ENCODE measurements at places on chromosomes 2 and 18.

DNA sequence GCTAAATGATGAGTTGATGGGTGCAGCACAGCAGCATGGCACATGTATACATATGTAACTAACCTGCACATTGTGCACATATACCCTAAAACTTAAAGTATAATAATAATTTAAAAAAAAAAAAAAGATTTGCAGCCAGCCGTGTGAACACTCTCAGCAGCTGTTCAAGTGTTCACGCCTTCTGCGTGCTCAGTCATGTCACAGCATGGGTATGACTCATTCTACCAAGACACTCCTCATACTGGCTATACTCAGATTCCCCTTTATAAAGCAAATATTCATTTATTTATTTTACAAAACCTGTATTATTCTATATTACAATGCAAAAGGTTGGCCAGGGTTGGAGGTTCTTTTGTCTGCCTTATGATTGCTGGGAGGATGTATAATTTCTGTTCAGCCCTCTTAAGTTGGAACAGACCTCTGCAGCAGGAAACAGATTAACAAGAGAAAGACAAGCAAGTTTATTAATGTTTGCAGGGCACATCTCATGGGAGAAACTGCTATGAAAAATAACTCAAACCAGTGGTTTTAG is 1230.6 kb upstream of the CHAC2 start:
- no peak overlapping the region for H3K27ac ChIP-seq
- no peak overlapping the region for H3K4me3 ChIP-seq
- no peaks in the 10 kb centered on the region for H3K36me3 ChIP-seq
- H3K4me1 ChIP-seq = no peaks in the 10 kb centered on the region

DNA sequence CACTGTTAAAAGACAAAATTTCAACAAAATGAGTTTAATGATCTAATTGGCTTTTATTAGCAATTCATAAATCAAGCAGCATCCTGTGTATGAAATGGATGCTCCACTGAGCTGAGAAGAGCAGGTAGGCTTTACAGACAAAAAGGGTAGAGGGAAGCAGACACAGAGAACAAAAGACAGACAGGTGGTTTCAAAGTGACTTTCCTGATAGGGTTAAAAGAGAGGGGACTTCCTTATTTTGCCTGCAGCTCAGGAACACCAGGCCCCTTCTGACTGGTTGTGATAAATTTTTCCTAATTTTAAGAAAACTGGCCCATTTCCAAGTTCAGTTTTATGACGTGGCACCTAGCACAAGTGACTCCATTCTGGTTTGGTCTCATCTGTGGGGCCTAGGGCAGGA is 11.9 kb downstream of the TEX51 start:
- no peak overlapping the region for H3K4me3 ChIP-seq
- DNase-seq = no peak
- H3K27ac ChIP-seq = no peak overlapping the region
- H3K36me3 ChIP-seq = no peaks in the 10 kb centered on the region

GRCh38 chr18:65363911-65364632 is 386.7 kb upstream of the CDH7 start:
- no peak overlapping the region for H3K4me3 ChIP-seq
- H3K36me3 ChIP-seq = no peaks in the 10 kb centered on the region
- no peak for DNase-seq
- no peaks in the 10 kb centered on the region for H3K27me3 ChIP-seq

- H3K36me3 ChIP-seq = no peaks in the 10 kb centered on the region
- H3K4me1 ChIP-seq = no peaks in the 10 kb centered on the region
- no peak overlapping the region for H3K4me3 ChIP-seq
- no peak overlapping the region for H3K27ac ChIP-seq
- DNase-seq = no peak
Observed at GRCh38 chr2:25602333-25602723, 71.0 kb downstream of the DTNB start.

DNA sequence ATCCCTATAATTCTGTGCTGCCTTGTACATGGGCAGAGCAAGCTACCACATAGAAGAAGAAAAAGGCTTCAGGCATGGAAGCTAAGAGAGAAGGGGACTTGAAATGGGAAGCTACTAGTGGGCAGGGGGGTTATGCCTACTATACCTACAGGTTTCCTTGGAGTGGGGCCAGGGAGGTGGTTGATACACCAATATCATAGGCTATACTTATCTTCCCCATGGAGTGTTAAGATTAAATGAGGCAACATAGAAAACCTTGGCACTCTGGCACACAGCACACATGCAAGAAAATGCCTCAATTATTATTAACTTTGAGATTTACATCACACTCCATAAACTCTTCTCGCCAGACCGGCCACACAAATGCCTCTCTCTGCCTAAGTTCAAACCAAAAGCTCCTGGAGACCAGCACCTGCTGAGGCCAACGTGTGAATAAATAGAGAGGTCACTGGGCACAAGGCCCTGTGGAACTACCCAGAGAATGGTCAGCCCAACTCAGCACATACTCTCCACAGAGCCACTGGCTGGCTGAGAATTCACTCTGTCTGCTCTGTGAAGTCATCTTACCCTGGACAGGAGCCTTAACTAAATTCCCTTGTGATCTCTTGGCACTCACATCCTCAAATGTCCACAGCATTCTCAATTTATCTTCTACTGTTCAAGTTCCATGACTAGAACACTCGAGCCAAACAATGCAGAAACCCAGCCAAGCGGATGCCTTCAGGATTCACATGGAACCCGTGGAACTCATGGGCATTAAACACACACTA is 498.7 kb downstream of the BCL11A start:
- no peak overlapping the region for H3K27ac ChIP-seq
- H3K4me1 ChIP-seq = no peaks in the 10 kb centered on the region
- no peak overlapping the region for H3K4me3 ChIP-seq
- no peaks in the 10 kb centered on the region for H3K27me3 ChIP-seq
- no peaks in the 10 kb centered on the region for H3K36me3 ChIP-seq
- DNase-seq = no peak

GRCh38 chr18:26017929-26018328 is 72.5 kb downstream of the SS18 start:
- no peaks in the 10 kb centered on the region for H3K27me3 ChIP-seq
- no peak for DNase-seq
- H3K4me3 ChIP-seq = no peak overlapping the region
- H3K27ac ChIP-seq = no peak overlapping the region

- no peaks in the 10 kb centered on the region for H3K27me3 ChIP-seq
- H3K36me3 ChIP-seq = no peaks in the 10 kb centered on the region
- no peaks in the 10 kb centered on the region for H3K4me1 ChIP-seq
- no peak overlapping the region for H3K4me3 ChIP-seq
Observed at GRCh38 chr18:43819397-43819796, 542.1 kb upstream of the SYT4 start.

- no peaks in the 10 kb centered on the region for H3K36me3 ChIP-seq
- DNase-seq = no peak
- no peak overlapping the region for H3K4me3 ChIP-seq
- H3K4me1 ChIP-seq = no peaks in the 10 kb centered on the region
Observed at GRCh38 chr2:36389091-36389564, 33.5 kb downstream of the CRIM1 start.

DNA sequence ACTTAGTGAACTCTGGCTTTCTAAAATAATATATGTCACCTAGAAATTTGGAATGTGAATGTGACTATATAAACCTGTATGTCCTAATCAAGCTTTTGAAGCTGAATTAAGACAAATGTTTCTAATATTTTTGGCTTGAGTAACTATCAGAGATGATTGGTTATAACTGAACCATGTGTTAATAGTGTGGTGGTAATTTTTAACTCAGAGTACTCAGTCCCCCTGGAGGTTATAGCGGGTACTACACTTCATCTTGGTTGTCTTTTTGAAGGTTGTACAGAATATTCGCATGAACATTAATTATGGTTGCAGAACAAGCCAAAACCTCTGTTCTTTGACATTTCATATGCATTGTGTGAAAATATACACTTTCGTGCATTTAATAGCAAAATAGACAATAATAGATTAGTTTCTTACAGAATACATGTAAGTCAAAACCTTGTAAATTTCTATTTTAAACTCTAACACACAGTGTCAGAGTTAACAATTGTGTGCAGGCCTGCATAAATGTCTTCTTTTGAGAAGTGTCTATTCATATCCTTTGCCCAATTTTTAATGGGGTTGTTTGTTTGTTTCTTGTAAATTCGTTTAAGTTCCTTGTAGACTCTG is 86.0 kb downstream of the OSBPL6 start:
- no peaks in the 10 kb centered on the region for H3K4me1 ChIP-seq
- H3K27ac ChIP-seq = no peak overlapping the region
- no peak for DNase-seq
- H3K36me3 ChIP-seq = no peaks in the 10 kb centered on the region
- no peaks in the 10 kb centered on the region for H3K27me3 ChIP-seq

DNA sequence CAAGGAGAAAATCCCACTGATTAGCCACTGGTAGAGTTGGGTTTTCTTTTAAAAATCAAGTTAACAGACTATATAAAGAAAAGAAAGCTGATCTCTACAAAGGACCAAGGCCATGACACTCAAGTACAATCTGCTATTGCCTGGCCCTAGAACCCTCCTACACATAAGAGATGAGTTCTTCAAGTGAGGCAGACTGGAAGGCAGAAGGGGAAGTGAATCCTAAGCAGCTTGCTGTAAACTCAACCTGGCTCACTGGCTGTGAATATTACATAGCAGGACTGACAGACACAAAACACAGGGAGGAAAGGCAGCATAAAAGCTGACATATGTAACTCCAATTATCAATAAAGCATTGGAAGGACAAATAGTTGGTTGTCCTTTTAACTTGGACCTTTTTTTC is 65.4 kb downstream of the TRIP12 start:
- no peak overlapping the region for H3K4me3 ChIP-seq
- H3K27ac ChIP-seq = no peak overlapping the region
- no peaks in the 10 kb centered on the region for H3K4me1 ChIP-seq
- DNase-seq = no peak

GRCh38 chr2:56239437-56239836 is 55.6 kb downstream of the CCDC85A start:
- H3K27ac ChIP-seq = no peak overlapping the region
- H3K27me3 ChIP-seq = no peaks in the 10 kb centered on the region
- no peaks in the 10 kb centered on the region for H3K36me3 ChIP-seq
- no peak for DNase-seq

DNA sequence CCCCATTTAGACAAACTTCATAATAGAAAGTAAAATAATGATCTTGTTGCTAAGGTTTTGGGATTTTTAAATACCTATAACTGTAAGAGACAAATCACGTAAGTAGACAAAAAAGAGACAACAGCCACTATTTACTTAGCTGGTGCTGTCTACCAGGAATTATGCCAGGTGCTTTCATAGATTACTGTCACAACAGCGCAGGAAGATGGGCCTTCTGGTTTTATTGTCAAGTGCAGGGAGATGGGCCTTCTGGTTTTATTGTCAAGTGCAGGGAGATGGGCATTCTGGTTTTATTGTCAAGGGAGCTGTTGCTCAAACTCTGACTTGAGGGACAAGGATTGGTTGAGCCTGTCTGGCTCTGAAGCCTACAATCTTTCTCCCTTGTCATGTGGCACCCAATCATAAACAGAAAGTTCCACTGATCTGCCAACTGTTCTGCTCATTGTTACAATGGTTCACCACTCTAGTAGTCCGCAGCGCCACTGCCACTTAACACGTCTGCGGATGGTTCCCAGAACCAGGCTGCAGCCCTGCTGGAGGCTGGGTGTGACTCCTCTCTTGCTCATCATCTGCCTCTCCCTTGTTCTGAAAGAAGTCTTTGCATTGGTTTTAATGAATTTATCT is 95.0 kb downstream of the RNF144A start:
- H3K4me1 ChIP-seq = peaks cover 8% of the 10 kb centered on the region
- no peak for DNase-seq
- H3K36me3 ChIP-seq = no peaks in the 10 kb centered on the region
- no peaks in the 10 kb centered on the region for H3K27me3 ChIP-seq

DNA sequence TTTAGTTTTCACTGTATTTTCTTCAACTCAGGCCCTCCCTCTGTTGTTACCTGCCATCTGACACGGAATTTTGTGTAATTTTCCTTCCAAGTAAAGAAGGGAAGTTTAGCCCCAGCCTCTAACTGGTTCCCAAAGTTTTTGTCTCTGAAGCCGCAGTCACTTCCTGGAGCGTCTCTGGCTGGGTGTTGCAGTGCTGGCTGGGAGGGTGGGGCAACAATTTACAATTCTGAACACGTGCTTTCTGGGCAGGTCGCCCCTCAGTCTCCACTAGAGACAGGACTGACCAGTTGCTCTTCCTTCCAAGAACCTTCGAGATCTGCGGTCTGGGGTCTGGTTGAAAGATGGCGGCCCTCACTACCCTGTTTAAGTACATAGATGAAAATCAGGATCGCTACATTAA is 3.5 kb downstream of the CNDP2 start:
- H3K36me3 ChIP-seq = peaks cover 28% of the 10 kb centered on the region
- DNase-seq = no peak
- H3K4me3 ChIP-seq = peak overlapping the region; percentile 61
- peak overlapping the region; percentile 86 for H3K27ac ChIP-seq
- peaks cover 31% of the 10 kb centered on the region for H3K4me1 ChIP-seq

DNA sequence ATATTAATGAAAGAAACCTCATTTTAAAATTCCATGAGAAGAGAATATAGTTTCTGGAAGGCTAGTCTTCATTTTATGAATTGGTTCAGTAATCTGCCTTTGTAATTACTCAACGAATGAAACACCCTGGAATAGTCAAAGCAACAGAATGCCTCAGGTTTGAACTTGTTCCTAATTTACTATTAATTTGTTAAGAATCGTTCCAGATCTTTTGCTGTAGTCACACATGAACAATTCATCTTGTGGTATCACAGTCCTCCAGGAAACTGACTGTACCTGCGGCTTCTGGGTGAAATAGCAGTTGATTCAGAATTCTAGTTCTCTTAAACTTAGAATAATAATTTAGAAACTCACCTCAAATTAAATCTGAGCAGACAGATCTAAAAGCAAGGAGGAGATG is 282.7 kb upstream of the MAP2 start:
- DNase-seq = no peak
- no peaks in the 10 kb centered on the region for H3K27me3 ChIP-seq
- H3K27ac ChIP-seq = no peak overlapping the region
- no peaks in the 10 kb centered on the region for H3K36me3 ChIP-seq

GRCh38 chr2:27351802-27352598 is 4.6 kb downstream of the GTF3C2 start:
- H3K27ac ChIP-seq = no peak overlapping the region
- peaks cover 15% of the 10 kb centered on the region for H3K4me1 ChIP-seq
- peaks cover 6% of the 10 kb centered on the region for H3K36me3 ChIP-seq
- H3K4me3 ChIP-seq = no peak overlapping the region
- no peaks in the 10 kb centered on the region for H3K27me3 ChIP-seq

GRCh38 chr2:200471324-200471848 is 38.5 kb downstream of the KCTD18 start:
- no peaks in the 10 kb centered on the region for H3K27me3 ChIP-seq
- peaks cover 18% of the 10 kb centered on the region for H3K4me1 ChIP-seq
- peak; percentile 16 for DNase-seq
- no peak overlapping the region for H3K27ac ChIP-seq

DNA sequence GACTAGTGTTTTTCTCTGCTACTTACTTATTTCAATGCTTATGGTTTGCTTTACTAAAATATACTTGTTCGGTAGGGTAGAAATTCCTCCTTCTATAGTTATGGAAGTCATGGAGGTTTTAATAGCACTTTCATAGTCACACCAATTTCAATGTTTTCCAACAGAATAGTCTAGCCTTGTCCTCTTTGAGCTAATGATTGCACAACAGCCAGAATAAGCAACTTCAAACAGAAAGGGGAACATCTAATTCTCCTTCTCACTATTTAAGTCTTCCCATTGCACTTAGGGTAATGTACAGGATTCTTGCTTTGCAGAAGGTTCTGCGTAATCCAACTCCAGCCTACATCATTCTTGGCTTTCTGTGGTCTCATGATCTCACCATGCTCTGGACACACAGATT is 287.7 kb upstream of the GCFC2 start:
- no peak overlapping the region for H3K4me3 ChIP-seq
- H3K27me3 ChIP-seq = no peaks in the 10 kb centered on the region
- no peak overlapping the region for H3K27ac ChIP-seq
- no peaks in the 10 kb centered on the region for H3K36me3 ChIP-seq
- no peak for DNase-seq

Measured in effector memory CD4-positive, alpha-beta T cell (primary cell).